DMS79 (cell line): ENCODE measurements at places on chromosomes 1 and 21.

GRCh38 chr21:37587635-37588177 is 221.1 kb downstream of the DYRK1A start:
- DNase-seq, result no peak

DNA sequence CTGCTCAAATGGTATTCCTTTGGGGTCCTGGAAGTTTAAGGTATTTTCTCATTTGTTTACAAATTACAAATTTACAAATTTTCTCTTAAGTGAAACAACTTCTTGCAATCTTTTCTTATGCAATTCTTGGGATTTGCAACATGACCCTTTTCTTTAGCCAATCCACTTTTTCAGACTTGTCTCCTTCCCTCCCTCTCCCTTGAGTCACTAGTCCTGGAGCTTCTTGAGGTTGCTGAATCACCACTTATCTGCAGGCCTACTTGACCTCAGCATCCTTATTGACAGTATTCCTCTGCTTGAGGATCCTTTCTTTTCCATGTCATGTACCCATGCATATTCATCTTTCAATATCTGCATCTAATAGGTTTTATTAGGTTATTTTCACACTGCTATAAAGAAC is 302.8 kb upstream of the ADAMTS5 start:
- DNase-seq, result no peak

DNA sequence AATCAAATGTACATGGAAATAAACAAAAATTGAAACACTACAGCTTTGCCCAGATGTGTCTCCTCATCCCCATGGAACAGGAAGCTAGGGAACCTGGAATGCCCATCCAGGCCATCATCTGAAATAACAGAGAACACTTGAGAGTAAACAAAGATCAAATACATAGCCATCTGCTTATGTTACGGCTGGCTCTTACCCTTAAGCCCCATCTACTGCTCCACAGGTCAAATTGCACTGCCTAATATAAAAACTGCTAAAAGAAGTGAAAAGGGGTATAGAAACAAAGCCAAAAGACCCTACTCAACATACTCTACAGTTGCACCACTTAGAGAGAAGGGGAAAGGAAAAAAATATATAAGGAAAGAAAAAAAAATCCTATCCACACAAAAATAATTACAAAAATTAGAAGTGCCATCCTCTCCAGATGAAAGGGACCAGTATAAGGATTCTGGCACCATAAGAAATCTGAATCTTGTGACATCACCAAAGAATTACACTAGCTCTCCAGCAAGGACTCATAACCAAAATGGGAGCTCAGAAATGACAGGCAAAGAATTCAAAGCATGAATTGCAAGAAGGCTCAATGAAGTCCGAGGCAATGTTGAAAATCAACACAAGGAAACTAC is 26.9 kb downstream of the OR6Y1 start:
- DNase-seq, result no peak

GRCh38 chr1:183699616-183700160 is 46.6 kb upstream of the APOBEC4 start:
- no peak for DNase-seq

GRCh38 chr1:108830119-108831008 is 26.5 kb downstream of the AKNAD1 start:
- no peak for DNase-seq

DNA sequence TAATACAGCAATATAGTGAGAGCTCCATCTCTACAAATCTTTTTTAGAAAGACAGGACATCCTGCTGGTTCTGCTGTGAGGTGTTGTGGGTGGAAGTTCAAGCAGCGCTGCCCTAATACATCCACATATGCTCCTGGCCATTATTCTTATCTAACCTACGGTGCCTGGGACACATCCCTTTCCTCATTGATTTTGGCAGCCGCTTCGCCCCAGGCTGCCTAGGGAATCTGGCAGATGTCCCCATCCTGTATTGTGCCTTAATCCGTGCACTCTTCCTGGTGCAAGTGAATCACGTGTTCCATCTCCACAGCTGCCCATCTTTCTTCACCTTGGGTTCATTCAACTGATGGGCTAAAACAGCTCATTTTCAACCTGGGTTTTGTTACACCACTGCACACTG is 3.1 kb upstream of the UBE2G2 start:
- no peak for DNase-seq

DNA sequence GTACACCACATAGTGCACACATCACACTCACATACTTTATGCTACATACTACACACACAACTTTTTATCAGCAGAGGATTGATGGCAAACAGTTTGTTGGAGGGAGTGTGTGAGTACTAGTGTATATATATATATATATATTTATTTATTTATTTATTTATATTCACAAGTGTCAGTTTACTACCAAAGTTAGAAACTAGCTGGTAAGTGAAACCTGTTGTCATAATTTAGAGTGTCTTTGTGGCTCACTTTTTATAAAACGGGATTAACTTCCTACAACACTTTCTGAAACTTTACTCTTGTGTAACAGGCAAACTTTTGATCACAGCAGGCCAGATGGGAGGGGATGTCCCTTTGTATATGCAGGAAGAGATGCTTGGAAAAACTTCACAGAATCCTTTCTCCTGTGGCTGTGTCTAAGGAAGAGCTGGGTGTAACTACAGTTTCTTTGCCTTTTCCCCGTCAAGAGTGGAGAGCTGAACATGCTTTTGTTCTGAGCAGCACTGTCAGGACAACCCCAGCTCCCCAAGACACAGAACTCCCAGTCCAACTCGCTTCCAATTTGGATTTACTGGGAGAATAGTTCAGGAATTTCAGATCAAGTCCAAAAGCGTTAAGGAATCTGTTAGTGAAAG is 1.9 kb upstream of the SAMD13 start:
- DNase-seq, result no peak
